ENCODE measurements at places on chromosomes 11 and 22.

DNA sequence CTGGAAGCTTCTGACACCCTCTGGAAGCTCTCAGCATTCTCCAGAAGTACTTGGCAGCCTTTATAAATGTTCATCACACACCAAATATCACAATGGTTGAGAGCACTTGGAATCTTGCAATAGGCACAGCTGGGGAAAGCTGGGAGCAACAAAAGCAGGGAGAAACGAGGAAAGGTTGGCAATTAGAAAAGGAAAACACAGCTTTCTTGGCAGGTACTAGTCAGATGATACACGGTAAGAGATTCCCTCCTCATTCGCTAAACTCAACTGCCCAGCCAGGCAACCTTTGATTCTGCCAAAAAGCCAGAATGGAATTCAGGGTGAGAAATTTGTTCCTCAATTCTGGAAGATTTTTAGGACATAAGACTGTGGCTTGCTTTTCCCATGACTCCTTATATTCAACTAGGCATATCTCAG lies 576.9 kb upstream of the ANO5 start:
- no peak for DNase-seq

- DNase-seq: no peak
Measured at GRCh38 chr11:35982061-35982460, 38.2 kb downstream of the LDLRAD3 start.

GRCh38 chr11:18726040-18726439 lies at the start of gene IGSF22:
Gene IGSF22, minus strand, starts transcription at chr11:18726188. Its CDS starts 1,952 bp downstream, at chr11:18724236.
- no peak for DNase-seq

DNA sequence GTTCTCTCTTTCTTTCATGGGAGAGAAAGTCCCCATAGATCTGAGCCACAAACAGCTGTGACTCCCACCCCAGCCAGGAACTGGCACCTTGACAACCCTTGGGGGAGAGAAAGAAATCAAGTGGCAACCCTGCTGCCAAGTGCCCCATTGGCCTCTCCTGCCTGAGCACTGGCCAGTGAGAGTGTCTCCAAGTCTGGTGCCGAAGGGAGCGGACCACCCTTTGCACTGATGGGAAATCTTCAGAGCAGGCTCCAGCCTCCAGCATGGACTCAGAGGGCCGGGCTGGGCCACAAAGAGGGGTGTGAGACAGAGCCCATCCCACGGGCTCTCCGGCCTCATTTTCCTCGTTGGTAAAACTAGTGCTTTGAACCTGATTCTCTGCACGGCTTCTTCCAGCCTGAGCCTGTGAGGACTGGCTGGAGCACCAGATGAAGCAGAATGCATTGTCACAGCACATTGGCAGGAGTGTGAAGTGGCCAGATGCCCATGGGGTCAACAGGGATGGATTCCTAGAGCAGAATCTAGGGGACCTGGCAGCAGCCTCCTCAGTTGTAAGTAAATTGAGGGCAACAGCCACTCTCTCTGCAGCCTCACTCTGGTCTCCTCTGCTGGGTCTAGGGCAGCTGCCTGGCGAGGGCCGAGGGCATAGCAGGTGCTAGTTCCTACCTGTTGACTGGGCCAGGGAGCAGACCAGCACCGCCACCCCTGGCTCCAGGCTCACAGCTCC lies 81.4 kb downstream of the TRIM29 start:
- DNase-seq: no peak

DNA sequence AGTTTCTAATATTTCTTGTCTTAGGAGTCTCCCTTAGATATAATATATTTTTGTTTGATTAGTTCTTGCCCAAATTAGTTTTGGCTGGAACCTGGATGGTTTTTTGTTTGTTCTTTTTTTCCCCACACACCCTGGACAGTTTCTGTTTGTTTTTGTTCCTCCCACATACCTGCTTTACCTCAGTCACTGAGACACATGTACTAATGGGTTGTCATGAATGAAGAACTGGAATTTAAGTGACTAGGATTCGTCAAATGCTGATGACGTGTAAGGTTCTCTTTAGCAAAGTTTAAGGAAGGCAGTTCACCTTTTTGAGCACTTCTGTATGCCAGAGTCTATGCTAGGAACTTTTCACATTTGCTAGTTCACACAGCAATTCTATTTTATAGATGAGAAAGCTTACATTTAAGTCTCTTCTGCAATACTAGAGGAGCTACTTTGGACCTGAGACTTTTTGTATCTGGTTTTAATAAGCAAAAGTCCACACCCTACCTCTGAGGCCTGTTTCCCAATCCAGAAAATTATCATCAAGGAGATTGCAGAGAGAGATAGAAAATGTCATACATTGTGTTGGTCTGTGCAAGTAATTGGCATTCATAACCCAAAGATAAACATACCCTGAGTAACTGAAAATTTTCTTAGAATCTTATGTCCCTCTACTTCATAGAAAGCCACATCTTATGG lies 86.7 kb upstream of the RAB1B start:
- no peak for DNase-seq

- no peak for DNase-seq
Measured at GRCh38 chr11:63999349-64000025, 13.2 kb downstream of the OTUB1 start.

DNA sequence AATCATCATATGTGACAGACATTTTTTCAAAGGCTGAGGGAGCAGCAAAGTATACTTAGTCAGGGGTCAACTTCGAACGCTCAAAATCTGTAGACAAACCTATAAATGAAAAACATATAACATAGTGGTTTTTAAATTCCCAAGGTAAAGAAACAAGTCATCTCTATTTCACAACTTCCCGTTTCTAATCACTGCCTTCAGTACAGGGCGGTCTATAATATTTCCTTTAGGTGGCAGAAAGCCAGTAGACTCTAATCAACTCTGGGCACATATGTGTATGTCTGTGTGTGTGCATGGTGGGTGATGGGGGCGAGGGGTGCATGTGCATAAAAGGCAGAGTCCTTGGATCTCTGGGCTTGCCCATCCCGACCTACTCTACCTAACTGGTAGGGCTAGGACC lies 55.0 kb upstream of the ARFGAP3 start:
- DNase-seq: no peak

GRCh38 chr11:26095340-26095739 lies 236.6 kb upstream of the ANO3 start:
- DNase-seq: no peak

DNA sequence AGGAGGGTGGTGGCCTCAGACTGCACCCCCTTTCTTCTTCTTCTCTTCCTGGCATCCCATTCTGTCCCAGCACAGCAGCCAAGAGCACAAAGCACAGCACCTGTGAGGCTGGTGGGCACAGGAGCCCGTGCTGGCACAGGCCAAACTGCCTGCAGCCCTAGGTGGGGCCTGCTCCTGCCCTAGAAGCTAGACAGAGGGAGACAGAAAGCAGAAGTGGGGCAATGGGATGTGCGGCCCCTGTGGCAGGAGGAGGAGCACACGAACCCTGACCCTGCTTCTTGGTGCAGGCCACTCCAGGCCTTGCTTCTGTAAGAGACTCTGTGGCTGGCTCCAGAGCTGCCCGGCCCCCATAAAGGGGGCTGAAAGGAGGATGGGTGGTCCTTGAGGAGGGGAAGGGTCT lies 3.9 kb upstream of the PTS start:
- no peak for DNase-seq

- DNase-seq: no peak
Measured at GRCh38 chr11:35390737-35391682, 28.3 kb downstream of the SLC1A2 start.

DNA sequence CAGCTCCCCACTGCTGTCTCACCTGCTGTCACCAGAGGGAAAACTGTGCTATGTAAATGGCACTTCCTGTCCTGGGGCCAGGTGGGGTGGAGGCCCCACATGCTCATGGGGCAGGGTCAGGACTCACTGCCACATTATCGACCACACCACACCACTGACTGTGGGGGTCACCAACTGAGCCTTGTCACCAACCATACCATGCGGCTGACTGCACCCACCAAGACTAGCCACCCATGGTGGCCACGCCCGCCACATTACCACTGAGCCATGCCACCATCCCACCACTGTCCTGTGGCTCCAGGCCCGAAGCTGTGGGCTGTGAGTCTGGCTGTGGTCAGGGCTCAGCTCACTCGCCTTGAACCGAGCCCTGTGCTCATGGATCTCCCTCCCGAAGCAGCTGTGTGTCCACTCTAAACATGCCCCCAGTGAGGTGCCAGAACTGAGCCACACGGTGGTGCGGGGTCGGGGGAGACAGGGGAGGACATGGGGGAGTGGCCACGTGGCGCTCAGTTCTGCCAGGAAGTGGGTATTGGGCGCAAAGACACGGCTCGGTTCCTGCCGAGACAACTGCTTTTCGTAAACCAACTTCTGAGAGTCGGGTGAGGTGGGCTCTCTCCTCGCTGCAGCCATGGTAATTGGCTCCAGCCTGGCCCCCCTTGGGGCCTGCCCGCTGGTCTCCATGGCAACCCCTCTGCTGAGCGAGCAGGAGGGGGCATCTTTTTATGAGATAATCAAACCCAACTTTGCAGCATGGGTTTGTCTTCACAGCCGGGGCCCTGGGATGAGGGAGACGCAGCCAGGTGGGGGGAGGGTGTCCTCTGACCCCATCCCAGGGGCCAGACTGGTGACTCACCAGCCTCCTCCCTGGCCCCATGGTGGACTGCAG lies 23.2 kb downstream of the RTN4R start:
- DNase-seq: no peak

- DNase-seq: no peak
Measured at GRCh38 chr22:45908961-45909360, 68.0 kb downstream of the WNT7B start.

DNA sequence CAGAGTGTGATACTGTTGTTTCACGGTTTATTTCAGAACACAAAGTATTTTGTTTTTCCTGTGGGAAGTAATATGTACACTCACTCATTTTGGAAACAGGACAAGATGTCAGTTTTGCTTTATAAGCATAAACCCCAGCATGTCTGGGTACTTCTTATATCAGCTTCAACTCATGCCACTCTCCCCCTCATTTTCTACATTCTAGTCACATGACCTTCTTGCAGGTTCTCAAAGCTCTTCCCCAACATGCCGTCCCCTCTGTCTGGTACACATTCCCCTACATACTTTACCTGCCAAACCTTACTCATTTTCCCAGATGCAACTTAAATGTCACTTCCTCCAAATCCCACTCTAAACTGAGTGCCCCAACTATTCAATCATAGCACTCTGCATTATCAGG lies 1.6 kb upstream of the CTR9 start:
- DNase-seq: no peak

DNA sequence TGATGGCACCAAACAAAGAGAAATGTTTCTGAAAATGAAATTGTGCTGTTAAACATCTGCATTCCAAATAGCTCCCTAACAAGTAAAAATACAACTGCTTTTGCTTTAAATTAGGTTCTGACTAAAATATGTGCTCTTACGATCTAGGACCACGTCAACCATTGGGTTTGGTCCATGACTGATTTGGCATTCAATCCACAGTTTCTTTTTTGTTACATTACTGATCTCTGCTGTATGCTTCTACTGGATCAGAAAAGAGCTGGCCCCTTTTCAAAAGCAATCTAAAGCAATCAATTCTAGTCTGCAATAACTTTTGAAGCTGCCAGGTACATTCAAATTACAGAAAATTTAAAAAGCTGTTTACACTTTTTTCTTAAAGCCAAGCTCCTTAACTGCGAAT lies 1047.1 kb upstream of the CCDC90B start:
- no peak for DNase-seq

GRCh38 chr11:118215262-118215661 lies 9.5 kb downstream of the JAML start:
- DNase-seq: no peak

GRCh38 chr11:35158701-35159510 lies 19.9 kb downstream of the CD44 start:
- DNase-seq: no peak

GRCh38 chr22:27113211-27113635 lies 455.8 kb downstream of the MIAT start:
- no peak for DNase-seq

GRCh38 chr11:134913391-134913790 lies 501.3 kb upstream of the B3GAT1 start:
- DNase-seq: no peak

GRCh38 chr22:47307326-47307725 lies 544.9 kb downstream of the TBC1D22A start:
- DNase-seq: no peak

DNA sequence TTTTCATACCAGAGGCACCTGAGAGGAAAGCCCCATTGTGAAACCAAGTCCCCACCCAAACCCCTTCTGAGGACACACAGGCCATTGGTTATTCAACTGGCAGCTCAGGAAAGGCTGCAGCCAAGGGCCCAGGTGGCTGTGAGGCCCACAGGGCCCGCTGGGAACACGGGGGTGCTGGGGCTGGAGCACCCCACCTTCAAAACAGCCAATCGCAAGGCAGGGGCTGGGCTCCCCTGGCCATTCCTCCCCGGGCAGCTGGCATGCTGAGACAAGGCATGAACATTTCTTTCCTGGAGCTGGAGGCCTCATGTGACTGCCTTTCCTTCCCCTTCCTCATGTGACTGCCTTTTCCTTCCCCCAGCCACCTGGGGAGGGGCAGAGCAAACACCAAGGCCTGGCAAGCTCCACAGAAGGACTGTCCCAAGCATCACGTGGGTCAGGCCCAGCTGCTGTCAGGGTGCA lies 76.9 kb downstream of the PIWIL3 start:
- no peak for DNase-seq

- no peak for DNase-seq
Measured at GRCh38 chr11:119739975-119740374, 11.0 kb upstream of the NECTIN1 start.

- no peak for DNase-seq
Measured at GRCh38 chr11:58625086-58625485, 2.6 kb downstream of the CNTF start.

DNA sequence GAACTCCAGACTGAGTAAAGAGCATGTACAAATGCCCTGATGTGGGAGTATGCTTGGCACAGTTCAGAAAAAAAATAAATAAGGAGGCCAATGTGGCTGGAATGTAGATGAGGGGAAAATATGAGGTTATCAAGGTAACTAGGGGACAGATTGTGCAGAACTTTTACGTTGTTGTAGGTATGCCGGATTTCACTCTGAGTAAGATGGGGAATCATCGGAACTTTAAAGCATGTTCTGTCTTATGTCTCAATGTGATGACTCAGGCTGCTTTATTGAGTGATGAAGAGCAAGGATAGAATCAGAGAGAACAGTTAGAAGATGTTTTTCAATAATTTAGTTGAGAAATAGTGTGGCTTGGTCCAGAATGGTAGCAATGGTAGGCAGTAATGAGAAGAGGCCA lies 130.4 kb downstream of the C11orf87 start:
- no peak for DNase-seq

DNA sequence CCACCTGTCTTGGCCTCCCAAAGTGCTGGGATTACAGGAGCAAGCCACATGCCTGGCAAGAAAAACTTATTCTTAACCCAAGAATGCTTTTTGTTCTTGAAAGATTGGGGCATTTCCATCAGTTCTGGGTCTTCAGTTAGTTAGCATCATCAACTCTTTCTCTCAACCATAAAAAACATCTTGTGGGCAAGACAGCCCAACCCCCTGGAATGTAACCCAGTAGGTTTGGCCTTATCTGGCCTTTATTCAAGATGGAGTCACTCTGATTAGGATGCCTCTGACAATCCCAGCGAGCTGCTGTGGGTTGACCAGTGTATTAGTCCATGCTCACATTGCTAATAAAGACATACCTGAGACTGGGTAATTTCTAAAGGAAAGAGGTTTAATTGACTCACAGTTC lies 9.2 kb upstream of the TPCN2 start:
- no peak for DNase-seq

Data from right renal cortex interstitium (tissue), 3 donors.